ENCODE measurements at places on chromosomes 16 and 17.

DNA sequence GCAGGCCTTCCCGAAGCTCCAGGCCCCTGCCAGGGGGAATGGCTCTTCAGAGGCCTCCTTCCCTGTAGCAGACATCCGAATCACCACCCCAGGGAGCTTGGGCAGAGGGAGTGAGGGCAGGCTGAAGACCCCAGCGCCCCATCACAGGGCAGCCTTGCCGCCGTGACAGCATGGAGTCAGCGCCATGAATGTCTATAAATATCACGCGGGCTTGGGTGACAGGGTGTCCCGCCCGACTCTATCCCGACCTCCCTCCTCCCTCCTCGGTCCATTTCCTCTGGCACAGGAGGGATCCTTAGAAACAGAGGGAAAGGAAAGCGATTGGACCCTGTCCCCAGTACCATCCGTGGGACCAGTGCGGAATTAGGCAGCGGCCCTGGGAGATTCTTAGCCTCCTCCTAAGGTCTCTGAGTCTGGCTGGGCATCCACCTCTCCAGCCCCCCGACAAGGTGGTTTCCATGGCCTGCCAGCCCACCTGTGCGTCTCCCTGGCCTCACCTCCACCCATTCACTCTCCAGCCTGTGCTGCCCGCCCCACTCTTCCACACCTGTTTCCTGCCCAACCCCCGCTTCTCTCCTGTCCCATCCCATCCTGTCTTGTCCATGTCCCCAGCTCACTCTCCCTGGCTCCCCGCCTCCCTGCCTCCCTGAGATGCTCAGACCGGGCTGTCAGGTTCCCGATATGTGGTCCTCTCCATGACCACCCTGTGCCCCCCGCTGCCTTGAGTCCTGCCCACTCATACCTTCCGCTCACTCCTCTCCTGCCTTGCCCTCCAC, 5.1 kb downstream of the ATP2A1 start:
- DNase-seq = no peak

DNA sequence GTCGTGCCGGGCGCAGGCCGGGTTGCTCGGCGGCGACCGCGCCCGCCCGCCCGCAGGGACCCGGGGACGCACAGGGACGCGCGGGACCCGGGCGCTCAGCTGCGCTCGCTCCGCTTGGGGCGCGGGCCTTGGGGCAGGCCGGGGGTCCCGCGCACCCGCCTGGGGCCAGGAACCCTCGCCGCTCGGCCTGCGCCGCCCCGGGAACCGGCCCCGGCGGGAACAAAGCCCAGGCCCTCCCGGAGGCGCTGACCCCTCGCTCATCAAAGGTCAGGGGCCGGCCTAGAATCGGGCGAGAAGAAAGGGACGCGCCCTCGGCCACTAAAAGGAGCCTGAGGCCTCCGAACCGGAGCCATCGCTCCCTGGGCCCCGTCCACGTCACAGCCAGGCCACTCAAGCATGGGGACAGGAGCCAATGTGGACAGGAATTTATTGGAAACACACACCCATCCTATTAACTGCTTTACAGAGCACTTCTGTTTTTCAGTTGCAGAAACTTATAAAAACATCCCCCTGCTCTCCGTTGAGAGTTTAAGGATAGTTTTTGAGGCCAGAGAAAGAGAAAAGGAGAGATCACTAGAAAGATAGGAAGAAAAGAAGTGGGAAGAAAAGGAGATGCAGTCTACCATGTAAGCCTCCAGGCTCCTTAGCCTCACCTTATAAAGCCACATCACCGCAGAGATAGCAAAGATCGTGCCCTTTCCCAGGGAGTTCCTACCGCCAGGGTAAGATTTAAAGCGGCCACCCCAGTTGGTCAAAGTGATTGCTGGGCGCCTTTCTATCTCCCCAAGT, 558 bp upstream of the ZFHX3 start:
- no peak for DNase-seq

DNA sequence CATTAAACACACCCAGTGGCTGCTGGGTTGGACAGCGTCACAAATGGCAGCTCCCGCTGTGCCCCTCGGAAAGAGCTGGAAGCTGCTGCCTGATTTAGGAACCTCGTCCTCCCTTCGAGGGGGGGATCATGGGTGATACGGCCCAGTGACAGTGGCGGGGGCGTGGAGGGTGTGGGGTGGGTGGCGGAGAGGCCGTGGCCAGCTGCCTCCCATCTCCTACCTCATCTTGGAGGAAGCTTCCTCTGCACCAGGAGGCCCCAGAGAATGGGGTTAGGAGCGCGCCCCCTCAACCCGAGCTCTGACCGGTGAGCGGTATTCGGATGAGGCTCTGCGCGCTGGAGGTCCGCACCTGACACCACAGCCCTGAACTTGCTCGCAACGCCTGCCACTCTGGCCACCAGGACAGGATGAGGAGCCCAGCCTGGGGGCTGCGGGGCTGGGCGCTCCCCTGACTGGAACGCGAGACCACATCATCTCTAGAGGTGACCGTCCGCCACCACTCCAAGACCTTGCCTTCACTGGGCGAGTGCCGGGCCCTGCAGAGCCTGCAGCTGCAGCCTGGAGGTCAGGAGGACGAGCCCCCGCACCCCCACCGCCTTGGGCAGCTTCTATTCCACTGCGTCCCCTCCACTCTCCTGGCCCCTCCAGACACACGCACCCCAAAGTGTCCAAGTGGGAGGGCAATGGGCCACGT, 80.9 kb downstream of the KLHDC4 start:
- no peak for DNase-seq

DNA sequence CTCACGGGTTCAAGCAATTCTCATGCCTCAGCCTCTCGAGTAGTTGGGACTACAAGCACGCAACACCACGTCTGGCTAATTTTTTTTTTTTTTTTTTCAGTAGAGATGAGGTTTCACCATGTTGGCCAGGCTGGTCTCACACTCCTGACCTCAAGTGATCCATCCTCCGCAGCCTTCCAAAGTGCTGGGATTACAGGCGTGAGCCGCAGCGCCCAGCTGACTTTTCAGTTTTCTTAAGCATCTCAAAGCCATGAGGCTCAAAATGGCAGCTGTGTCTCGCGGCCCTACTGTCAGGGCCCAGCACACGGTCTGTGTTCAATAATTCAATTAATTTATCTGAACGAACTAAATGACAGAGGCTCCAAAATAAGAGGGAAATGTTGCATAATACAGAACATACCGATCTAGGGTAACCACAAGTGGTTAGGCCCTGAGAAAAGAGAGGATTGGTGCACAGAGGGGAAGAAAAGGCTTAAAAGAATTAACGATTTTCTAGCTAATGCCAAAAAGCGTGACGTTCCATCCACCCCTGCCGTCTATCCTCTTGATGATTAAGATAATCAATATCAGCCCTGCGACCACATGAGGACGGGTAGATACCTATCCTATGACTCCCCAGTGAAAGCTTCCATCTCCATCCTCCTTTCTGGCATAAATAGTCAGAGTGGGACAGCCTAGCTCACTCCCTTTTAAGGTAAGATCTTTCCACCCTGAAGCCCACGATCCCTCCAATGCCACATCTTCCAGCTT, 136.9 kb downstream of the SLC39A11 start:
- no peak for DNase-seq

DNA sequence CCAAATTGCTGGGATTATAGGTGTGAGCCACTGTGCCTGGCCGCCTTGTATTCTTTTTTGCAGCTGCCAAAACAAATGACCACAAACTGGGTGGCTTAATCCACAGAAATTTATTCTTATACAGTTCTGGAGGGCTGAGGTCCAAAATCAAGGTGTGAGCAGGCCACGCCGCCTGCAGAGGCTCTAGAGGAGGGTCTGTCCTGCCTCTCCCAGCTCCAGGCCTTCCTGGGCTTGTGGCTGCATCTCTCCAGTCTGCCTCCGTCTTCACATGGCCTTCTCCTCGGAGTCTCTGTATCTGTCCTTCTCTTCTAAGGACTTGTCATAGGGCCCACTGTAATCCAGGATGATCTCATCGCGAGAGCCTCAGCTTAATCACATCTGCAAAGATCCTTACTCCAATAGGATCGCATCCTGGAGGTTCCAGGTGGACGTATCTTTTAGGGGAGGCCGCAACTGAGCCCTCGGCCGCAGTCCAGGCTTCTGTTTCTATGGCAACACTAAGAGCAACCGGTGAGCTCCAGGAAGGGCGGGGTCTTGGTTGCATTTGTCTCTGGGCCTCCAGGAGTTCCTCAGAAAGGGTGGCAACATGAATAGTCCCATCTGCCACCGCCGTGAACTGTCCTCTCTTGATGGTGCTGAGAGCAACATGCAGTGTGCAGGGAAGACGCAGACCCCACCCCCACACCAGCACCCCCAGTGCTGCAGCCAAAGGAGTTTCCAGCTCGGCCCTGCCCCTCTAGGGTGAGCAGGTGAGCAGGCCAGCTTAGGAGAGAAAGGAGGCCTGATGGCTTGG, 29.5 kb upstream of the CREBBP start:
- peak; percentile 18 for DNase-seq

GRCh38 chr17:76196675-76197074, 43.6 kb downstream of the RNF157 start:
- no peak for DNase-seq

GRCh38 chr17:45681706-45682105, 102.4 kb upstream of the CRHR1 start:
- DNase-seq = no peak

Data from NCI-H2227 treated with DMSO at 0.1 percent for 48 hours (cell line).